SJSA1 (cell line): ENCODE measurements at places on chromosomes 7 and 10. TPM values are rescaled to one million over a fixed set of nuclear protein-coding genes. Genes with fewer than 3 reads are reported as not detected.

DNA sequence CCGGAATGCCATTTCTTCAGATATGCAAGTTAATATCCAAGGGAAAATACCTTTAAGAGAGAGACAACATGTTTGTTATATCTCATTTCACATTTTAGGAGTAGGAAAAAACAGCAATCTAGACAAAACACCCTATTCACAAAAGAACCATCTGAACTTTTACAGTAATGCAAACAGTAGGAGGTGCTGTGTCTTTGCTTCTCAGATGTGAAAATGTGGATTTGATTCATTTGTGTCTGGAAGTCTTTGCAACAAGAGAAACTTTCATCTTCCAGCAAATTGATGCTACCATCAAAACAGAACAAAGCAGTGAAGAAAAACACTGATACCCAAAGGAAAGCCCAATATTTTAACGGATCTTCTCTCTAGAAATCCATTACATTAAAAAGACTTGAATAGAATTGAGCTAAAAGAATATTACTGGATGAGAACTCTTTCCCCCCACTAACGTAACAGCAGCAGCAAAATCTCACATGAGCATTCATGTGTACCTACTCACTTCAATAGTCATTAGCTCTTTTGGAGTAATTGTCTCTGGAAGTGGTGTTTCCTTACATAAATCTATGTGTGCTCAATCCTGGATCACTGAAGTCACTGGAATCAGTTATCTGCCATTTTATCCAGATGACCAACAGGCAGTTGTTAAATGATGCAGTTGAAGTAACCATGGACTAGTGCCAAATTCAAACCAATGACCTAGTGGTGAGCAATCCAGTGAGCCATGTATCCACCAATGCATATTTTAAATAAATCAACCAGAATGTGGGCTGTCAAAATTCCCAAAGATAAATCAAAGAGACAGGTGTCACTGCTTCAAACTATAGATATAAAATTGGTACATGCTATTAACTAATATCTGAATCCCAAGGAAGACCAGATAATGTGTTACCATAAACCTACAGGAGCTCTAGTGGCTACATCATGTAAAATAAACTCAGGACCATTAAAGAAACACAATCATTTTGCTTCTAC is 1.8 kb downstream of the SEMA3C start:
- H3K4me1 ChIP-seq, result peaks cover 33% of the 10 kb centered on the region
- no peak overlapping the region for H3K4me3 ChIP-seq
- H3K27ac ChIP-seq, result no peak overlapping the region

GRCh38 chr7:4129481-4130122 is 552.5 kb upstream of the FOXK1 start:
- H3K27ac ChIP-seq, result no peak overlapping the region
- H3K4me1 ChIP-seq, result no peaks in the 10 kb centered on the region
- no peaks in the 10 kb centered on the region for H3K27me3 ChIP-seq
- DNase-seq, result no peak

GRCh38 chr7:143299346-143299745 is 11.2 kb downstream of the CASP2 start:
- no peak for DNase-seq
- no peak overlapping the region for H3K27ac ChIP-seq
- no peak overlapping the region for H3K4me3 ChIP-seq
- H3K4me1 ChIP-seq, result 0 out of 2 replicates have a peak, but pooled peaks cover 3% of the 10 kb centered on the region
- no peaks in the 10 kb centered on the region for H3K27me3 ChIP-seq

Gene SEMA3D
- total RNA-seq, result 4.4 and 5.3 TPM in 2 replicates
